Stimulated activated CD4-positive, alpha-beta T cell treated with anti-CD3 and anti-CD28 coated beads, Interleukin-1b, Interleukin-23, amount 100 ng/mL, for 1 hour (primary cell): ENCODE measurements at places on chromosomes 1 and 21.

- DNase-seq: no peak
Measured at GRCh38 chr21:45403825-45404729, 888 bp upstream of the COL18A1 start.

- no peak for DNase-seq
Measured at GRCh38 chr21:17834639-17835354, 15.6 kb upstream of the C21orf91 start.

- no peak for DNase-seq
Measured at GRCh38 chr1:55703726-55704363, 488.7 kb upstream of the USP24 start.

DNA sequence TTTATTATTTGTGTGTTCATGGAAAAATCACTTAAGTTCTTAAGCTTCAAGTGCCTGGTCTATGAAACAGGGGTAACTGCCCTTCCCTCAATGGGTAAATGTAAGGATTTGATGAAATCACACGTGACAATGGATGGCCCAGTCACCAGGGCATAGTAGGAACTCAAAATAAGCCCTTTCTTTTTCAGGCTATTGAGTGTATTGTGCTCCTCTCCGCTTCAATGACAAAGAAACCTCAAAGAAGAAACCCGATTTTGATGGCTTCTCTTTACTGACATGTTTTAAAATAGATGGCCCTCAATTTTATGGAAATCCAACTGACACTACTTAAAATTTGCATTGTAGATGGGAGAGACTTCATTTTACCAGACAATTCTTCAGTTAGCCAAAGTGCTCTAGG lies 543.5 kb downstream of the OMA1 start:
- no peak for DNase-seq

DNA sequence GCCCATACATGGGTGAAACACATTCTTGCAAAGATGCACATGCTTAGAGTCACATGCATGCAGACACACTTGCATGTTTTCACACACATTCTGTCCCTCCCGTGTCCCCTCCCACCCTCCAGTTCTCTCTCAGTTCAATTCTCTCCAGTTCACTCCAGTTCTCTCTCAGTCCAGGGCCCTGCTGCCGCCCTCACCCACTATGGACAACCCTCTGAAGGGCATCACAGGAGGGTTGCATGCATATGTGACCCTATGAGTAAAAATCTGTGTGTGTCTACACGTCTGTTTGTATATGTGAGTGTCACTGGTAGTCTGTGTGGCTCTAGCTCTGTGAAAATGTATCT lies 21.8 kb upstream of the ADGRB2 start:
- DNase-seq: no peak

DNA sequence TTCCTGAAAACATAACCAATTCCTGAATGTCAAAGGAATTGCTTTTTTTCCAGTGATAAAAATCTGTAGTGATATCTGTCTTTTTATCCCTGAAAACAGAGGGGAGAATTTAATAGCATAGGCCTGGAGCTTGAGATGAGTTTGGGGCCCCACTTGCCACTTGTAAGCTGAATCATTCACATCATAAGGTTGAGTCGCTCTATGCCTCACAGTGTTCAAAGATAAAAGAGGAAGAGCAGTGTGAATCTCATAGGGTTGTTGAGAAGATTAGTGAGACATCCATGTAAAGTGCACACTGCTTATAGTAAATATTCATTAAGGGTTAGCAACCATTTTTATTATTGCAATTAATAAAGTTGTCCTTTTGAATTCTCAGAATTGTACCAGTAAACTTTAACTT lies 271.3 kb downstream of the DNM3 start:
- no peak for DNase-seq

GRCh38 chr1:218642033-218642948 lies 297.2 kb downstream of the TGFB2 start:
- no peak for DNase-seq

GRCh38 chr1:15310544-15310943 lies 63.5 kb downstream of the FHAD1 start:
- DNase-seq: no peak

GRCh38 chr1:116139592-116140134 lies 28.5 kb downstream of the MAB21L3 start:
- no peak for DNase-seq

GRCh38 chr1:68953311-68953710 lies 456.4 kb upstream of the DEPDC1 start:
- DNase-seq: no peak

GRCh38 chr1:169024800-169025271 lies 81.7 kb upstream of the ATP1B1 start:
- DNase-seq: no peak

- no peak for DNase-seq
Measured at GRCh38 chr1:3915551-3916121, 15.6 kb upstream of the C1orf174 start.

DNA sequence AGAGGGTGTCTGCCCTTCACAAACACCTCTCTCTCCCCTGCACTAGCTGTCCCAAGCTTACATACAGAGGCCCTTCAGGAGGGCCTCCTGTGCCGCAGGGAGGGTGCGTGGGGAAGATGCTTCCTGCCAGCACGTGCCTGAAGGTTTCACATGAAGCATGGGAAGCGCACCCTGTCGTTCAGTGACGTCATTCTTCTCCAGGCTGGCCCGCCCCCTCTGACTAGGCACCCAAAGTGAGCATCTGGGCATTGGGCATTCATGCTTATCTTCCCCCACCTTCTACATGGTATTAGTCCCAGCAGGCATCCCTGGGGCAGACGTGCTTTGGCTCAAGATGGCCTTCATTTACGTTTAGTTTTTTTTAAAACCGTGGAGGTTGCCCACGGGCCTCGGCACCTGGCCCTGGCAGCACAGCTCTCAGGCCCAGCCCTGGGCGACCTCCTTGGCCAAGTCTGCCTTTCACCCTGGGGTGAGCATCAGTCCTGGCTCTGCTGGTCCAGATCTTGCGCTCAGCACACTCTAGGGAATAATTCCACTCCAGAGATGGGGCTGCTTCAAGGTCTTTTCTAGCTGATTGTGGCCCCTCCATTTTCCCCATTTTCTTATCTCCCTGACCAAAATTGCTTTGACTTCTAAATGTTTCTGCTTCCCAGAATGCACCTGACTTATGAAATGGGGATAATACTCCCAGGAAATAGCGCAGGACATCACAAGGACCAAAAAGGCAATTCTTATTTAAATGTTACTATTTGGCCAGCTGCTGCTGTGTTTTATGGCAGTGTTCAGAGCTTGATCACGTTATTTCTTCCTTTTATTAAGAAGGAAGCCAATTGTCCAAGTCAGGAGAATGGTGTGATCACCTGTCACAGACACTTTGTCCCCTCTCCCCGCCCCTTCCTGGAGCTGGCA lies 6.1 kb downstream of the NPPA start:
- DNase-seq: no peak

- no peak for DNase-seq
Measured at GRCh38 chr1:111127923-111128643, 11.8 kb downstream of the DRAM2 start.

GRCh38 chr1:42767510-42768000 lies 506 bp downstream of the C1orf50 start:
- DNase-seq: no peak

DNA sequence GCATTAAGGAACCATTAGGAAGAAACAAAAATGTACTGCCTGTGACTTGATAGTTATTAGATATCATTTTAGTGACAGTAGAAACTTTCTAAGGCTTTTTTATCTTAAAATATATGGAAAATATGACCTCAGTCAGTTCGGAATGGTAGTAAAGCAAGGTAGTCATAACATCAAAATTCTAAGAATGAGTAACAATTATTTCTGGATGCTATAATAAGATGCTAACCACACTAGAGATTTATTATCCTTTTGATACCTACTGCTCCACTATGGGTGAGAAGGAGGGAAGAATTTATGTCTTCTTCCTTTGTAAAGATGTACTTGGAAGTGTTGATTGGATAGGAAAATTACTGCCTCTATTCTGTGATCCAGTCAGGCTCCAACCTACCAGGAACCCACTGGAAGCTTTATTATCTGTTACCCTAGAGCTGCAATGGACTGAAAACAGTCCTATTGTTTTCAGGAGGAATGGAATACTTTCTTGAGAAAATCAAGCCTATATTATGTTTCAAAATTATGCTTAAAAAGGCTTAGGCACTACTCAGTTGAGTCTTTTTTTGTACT lies 8.8 kb downstream of the FMN2 start:
- DNase-seq: no peak

- DNase-seq: no peak
Measured at GRCh38 chr21:28587748-28588147, 404.9 kb downstream of the LTN1 start.

- DNase-seq: no peak
Measured at GRCh38 chr1:184427722-184428121, 40.9 kb downstream of the C1orf21 start.

DNA sequence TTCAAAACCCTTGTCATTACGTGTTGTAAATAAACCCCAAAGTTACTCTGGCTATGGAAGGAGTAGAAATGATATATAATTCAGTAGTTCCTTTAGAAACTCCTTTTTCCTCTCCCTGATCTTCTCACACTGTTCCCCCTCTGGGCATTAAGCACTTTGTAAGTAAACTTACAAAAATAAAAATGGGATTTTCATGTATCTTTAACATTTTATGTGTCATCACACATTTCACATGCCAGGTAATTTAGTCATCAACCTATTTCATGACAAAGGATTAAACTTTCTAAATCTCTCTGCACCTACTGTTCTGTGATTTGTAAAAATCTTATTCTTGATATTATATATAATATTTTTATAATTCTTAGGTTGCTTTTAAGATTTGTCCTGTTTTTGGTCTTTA lies 176.9 kb downstream of the NEK7 start:
- DNase-seq: no peak

DNA sequence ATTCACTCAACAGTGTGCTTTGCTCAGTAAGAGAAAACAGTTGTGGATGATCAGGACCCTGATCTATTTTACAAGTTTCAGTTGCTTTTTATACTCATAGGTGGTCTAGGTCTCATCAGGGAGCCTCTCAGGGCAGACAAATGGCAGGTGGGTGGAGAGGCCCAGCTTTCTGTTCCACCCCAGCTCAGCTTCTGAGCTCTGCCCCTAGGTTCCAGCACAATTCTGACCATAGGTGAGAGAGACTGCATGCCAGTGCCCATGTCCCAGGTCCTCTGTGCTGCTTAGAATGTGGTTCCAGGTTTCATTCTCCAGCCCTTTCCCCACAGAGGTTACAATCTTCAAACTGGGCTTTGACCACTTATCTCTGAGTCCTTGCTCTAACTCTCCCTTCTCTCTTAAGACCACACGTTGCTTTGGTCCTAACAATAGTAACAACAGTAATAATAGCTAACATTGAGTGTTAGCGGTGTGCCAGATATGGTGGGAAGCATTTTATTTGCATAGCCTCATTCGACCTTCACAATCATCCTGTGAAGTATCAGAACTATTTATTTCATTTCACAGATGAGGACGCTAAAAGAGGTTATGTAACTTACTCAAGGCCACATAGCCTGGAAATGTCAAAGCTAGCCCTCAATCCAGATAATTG lies 19.6 kb upstream of the DUSP10 start:
- no peak for DNase-seq

DNA sequence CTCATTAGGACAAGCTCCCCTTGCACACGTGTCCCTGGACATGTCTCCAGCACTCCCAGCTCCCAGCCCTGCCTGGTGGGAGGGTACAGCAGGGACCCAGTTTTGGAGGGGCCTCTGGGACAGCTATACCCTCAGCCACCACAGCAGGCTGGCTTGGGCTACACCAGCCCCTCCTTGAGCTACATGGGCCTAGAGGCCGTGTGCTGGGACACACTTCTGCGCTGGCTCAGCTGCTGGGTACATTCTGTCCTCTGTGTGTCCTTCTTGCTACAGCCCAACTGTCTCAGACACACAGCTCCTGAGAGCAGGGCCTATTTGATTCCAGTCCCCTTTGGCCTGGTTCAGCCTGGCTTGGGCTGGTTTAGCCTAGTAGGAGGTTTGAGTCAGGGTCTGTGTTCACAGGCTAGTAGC lies 26.7 kb downstream of the DMAP1 start:
- no peak for DNase-seq

GRCh38 chr1:247895163-247895637 lies at the start of gene OR2W3:
OR2W3 (plus strand) TSS chr1:247895587; CDS start chr1:247895587, 0 bp downstream.
- DNase-seq: no peak

GRCh38 chr1:118323246-118323645 lies 138.2 kb upstream of the SPAG17 start:
- DNase-seq: no peak

DNA sequence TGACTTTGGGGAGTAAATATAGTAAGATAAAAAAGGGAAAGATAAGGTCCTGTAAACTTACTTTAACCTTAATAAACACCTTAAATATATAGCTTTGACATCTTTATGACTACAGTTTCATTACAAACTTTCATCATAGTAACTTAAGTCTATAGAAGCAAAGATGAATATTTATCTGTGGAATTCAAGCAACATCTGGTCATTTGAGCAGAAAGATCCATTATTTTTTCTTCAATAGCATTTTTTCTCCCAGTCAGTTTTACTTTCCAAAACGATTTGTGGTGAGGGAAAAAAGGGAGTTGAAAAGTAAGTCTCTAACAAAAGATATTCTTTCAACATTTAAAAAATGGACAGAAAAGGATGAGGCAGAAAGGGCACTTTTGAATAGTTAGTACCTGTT lies 69.0 kb downstream of the HMCN1 start:
- no peak for DNase-seq

- no peak for DNase-seq
Measured at GRCh38 chr1:178953034-178953433, 72.7 kb upstream of the FAM20B start.

- no peak for DNase-seq
Measured at GRCh38 chr1:202131956-202132821, 9.5 kb downstream of the GPR37L1 start.

DNA sequence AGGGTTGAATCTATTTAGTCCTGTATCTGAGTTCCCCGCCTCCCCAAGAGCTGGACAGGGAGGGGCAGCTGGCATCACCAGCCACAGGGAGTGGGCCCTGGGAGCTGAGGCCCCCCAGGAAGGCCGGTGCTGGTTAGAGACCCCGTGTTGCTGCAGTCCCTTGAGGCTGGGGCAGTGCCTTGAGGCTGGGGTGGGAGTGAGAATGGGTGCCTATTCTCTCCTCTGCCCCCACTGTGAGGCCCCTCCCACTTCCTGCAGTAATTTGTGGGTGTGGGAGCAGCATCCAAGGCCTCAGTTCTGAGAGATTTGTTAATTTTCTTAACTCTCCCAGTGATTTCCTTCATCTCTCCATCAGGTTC lies 2.5 kb upstream of the TRAPPC3 start:
- DNase-seq: no peak

DNA sequence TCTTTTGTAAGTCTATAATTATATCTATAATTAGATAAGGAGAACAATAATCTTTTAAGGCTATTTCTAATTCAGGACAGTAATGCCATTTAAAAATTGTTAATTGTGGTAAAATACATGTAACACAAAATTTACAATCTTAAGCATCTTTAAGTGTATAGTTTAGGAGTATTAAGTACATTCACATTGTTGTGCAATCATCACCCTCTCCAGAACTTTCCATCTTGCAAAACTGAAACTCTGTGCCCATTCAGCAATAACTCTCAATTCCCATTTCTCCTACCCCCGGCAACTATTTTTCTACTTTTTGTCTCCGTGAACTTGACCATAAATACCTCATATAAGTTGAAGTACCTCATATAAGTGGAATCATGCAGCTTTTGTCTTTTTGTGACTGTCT lies 93.9 kb upstream of the KCNA3 start:
- DNase-seq: no peak
